ENCODE measurements at places on chromosomes 1 and 21. TPM values are rescaled to one million over a fixed set of nuclear protein-coding genes. Genes with fewer than 3 reads are reported as not detected.

The LRRC3 gene
- total RNA-seq: 0.37 TPM

The MFSD2A gene
- 4.9 TPM for total RNA-seq

The MR1 gene
- total RNA-seq: 17.6 TPM

The GBP7 gene
- 0.12 TPM for total RNA-seq

The PODN gene
- 35.1 TPM for total RNA-seq

The BARHL2 gene
- not detected for total RNA-seq

The AIRE gene
- total RNA-seq: under 0.01 TPM

The C1QC gene
- not detected for total RNA-seq

The CTSK gene
- 199 TPM for total RNA-seq

The SPATA45 gene
- not detected for total RNA-seq

The TMPRSS2 gene
- total RNA-seq: not detected

The CAPN2 gene
- total RNA-seq: 471 TPM

The SLAMF9 gene
- not detected for total RNA-seq

The ESRRG gene
- 0.12 TPM for total RNA-seq

The NBPF10 gene
- 5.4 TPM for total RNA-seq

The WDR64 gene
- total RNA-seq: not detected

Measured in uterine smooth muscle cell (primary cell).